ENCODE measurements at places on chromosomes 7 and 10.
A peak's percentile ranks its signal among the peaks of the same experiment; 100 is the strongest.

- no peak for DNase-seq
Observed at GRCh38 chr7:40571796-40572195, 437.0 kb downstream of the SUGCT start.

DNA sequence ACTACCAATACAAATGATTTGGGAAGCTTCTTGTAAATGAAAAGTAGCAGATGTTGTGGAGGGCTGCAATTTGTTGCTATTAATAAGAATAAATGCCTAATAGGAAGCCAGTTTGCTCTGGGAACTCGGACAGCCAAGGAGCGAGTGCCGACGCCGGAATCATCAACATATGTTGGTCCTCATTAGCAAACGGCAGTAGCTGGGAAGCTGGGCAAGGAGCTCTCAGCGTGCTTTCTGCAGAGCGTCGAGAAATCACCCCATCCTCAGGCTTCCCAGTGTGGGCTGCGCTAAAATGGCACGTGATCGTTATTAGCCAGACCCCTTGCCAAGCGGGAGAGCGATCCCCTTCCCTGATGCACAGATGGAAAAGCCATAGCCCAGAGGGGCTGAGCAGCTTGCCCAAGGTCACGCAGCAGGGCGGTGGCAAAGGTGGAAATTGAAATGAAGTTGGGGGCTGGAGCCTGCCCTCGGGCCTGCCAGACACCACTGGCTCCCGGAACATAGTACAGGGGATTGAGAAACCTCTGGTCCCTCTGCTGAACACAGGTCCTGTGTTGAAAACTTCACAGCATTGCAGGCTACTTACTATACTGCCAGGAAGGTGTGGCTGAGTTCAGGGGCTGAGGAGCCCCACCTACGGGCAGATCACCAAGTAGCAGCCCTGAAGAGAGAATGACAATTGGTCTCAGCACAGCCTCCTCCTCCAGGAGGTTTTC, 326.9 kb downstream of the PLXNA4 start:
- DNase-seq = peak; percentile 42

DNA sequence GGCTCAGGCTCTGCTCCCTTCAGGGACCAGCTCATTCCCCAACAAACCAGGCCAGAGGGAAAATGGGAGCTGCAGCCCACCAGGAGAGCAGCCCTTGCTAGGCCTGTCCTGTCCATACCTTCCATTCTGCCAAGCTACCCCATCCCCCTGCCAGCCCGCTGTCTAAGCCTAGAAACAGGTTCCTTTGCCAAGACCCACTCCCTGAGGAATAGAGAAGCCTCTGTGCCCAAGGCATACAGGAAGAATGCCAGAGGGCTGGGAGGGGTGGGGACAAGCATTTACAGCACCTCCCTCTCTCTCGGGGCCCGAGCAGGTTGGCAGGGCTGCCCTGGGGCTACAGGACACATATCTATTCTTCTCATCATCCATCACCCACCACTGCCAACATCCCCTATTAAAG, 178.3 kb downstream of the GRID1 start:
- no peak for DNase-seq

DNA sequence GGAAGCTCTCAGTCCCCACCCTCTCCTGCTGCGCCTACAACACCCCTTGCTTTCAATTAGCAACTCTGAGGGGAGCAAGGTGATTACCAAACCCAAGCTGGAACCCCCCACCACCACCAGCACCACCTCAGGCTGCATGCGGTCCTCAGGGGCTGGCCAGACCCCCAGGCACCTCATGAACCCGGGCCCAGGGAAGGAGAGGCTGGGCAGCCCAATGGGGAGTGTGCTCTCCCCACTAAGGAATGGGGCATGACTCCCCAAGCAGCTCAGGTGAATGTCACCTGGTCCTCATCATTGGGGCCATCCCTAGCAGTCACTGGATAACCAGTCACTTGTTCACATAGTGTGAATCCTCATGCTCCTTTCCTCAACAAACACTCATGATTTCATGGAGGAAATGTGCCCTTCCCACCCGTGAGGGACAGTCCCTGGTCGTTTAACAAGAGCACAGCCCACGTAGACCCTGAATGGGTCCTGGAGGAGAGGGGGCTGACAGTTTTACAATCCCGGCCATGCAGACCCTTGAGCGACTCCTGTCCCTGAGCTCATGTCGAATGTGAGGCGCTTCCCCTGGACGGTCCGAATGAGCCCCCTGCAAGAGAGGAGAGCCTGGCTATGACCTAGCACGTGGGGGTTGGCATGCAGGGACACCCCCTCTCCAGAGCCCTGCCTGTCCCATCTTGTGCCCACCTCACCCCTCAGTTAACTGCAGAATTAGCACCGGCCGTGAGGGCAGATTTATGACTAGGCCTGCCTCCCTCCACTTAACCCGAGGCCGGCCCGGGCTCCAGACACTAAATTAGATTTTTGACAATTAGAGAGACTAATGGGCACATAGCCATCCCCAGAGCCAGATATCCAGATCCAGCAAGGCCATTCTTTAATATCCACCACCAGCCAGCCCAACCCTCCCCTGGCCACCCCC, 29.1 kb downstream of the POLL start:
- peak; percentile 91 for DNase-seq

GRCh38 chr10:14889318-14889717, 10.7 kb downstream of the SUV39H2 start:
- DNase-seq = no peak

DNA sequence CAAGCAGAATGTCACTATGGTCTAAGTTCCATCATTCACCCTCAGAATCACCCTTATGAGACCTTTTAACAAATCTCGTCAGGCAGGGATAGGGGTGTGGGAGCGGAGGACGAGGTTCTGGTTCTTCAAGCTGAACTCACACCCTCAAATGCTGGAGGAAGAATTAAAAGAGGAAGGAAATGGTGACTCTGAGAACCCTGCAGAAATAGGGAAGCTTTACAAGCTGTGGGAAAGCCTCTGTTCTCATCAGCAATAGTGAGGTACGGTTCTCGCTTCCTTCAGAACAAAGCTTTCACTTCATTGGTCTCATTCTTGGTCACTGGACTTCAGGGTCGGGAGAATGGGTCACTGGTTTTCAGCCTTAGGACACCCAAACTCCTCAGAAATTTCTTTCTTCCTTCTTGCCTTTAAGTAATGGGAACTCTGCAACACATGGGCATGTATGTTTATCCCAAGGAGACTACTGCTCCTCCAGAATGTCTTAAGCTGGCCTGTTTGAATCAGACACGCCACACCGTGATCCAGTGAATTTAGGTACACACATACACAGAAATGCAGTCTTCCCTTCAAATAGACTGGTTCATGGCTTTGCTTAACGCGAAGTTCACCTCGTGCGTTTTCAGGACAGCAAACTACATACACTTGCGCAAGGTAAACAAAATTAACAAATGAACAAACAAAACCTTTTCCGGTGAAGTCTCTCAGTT, 226.0 kb downstream of the SFMBT2 start:
- no peak for DNase-seq

- peak; percentile 2 for DNase-seq
Observed at GRCh38 chr10:28293236-28294168, 9.4 kb downstream of the MPP7 start.

DNA sequence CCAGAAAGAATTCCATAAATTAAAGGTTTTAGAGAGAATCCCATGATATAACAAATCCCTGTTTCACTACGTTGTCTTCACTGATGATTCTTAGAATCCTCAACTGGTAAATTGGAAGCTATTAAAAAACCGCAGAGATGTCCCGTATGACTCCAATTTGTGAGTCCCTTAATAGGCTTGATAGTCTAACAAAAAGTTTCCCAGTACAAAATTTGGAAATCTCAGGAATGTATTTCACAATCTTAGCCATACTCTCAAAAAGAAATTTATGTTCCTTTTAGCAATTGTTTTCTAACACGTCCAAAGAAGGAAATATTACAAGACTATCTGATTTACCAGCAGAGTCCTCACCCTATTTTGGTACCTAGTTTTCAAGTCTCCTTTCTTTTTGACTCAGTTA, 2.5 kb downstream of the TES start:
- DNase-seq = no peak

GRCh38 chr10:122421742-122422141, 32.7 kb upstream of the ARMS2 start:
- DNase-seq = no peak

GRCh38 chr10:65030263-65030662, 1509.1 kb downstream of the REEP3 start:
- no peak for DNase-seq

DNA sequence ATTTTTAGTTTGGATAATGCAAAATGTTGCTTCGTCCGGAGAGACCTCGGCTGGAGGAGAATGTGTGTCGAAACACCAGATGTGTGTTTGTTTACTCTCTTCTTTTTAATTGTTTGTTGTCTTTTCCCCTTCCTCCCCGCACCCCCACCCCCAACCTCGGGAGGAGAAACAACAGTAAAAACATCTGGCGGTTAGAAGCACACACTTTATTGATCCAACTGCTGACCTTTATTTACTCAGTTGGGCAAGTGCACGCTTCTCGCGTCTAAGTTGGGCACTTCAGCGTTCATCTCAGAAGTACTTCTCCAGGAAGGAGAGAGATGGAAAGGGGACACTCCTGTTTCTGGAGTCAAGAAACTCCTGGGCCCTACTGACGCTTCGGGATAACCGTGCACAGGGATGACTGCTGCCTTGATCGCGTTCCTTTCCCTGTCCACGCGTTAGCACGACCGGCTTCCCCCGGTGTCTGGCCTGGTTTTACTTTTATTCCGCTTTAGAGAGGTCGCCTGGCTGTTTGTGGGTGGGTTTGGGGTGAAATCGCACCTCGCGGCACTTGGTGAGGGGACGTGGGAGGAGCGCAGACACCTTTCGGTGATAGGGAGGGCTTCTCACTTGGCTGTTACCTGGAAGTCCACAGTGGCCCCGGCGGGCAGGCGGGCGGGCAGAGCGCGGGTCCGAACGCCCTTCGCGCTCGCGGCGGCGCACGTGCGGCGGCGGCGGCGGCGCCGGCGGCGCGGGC, 168.3 kb upstream of the PPP1R3A start:
- no peak for DNase-seq

DNA sequence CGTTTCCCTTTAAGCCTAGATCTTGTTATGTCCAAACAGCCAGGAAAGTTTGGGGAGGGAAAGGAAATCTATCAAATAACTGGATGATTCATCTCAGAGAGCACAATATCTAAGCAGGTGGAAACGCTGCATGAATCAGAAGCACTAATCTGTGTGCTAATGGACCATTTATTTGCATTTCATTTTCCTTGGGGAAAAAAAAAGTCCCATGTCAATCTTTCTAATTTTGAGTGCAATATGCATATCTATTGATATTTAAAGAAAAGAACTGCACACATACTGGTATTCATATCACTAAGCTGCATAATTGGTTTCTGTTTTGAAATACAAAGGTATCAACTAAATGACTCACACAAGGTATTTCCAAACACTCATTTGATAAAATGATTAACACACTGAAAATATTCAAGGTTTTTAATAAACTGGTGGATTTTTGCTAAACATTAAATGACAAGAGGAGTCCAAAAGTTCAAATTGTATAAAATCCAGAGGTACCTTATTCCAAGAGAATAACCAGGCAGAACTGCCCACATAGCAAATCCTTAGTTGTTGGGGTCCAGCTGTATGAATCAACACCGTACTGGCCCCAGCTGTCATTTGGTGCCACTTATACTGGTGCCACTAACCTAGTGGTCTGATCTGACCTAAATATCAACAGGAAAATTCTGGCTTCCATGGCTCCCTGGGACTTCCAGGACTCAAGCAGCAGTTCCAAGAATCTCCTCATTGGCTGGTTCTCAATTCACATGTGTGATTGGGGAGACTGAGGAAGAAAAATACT, 122.2 kb upstream of the SP4 start:
- no peak for DNase-seq

DNA sequence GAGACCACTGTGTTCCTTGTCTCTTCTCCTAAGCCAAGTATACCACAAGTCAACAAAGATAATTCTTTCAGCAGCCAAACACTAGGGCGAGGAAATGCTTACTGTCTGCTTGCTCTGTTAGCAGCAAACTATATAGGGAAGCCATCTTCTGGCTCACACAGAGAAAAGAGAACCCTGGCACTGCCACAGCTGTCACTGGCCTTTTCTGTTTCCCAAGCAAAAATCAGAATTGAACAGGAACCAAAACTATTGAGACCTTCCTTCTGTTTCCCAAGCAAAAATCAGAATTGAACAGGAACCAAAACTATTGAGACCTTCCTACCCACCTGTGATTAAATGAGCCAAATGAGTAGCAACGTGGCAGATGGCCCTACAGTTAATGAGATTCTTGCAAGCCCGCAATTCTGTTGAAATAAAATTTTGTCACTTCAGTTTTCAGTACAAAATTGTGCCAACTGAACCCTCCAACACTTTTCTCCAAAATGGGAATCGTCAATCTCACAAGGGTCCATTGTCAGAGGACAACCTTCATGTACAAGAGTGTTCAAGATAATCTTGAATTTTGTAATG, 54.5 kb downstream of the LRRTM3 start:
- DNase-seq = no peak

- no peak for DNase-seq
Observed at GRCh38 chr10:69101451-69102095, 13.7 kb downstream of the SRGN start.
